NCI-H82 (cell line): ENCODE measurements at places on chromosomes 12 and 14.
A peak's percentile ranks its signal among the peaks of the same experiment; 100 is the strongest.

DNA sequence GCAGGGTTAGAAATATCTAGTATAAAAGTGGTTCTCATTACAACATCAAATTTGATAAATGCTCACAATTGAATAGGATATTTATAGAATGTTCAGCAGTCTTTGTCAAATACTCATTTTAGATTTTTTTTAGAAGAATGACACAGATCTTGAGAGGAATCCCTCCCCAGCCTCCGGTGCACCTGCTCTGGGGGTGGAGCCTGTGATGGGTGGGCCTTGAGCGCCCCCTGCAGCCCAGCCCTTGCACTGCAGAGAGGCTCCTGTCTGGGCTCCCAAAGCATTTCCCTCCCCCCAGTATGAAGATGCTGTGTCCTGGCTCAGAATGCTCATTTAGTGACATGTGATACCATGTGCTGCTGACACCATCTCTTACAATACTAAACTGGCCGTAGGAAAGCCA is 792.3 kb downstream of the TMEM121 start:
- no peak for DNase-seq

DNA sequence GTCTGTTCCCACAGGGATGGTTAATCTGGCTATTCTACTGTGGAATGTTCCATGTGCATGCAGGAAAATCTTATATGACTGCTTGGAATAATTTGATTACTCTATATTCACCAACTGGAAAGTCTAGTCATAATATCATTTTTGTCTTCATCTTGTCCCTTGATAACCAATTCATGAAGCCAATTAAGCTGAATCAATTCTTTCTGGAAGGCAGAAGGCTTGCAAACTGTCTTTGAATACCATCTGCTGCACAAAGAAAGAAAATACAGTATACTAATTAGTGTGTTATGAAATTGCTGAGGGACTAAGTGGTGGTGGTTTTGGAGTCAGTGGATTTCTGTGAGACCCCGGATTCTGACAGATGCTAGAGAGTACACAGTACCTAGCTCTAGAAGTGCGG is 546.5 kb upstream of the MIS18BP1 start:
- DNase-seq, result no peak

GRCh38 chr14:100735271-100735670 is 8.6 kb downstream of the DLK1 start:
- DNase-seq, result no peak

DNA sequence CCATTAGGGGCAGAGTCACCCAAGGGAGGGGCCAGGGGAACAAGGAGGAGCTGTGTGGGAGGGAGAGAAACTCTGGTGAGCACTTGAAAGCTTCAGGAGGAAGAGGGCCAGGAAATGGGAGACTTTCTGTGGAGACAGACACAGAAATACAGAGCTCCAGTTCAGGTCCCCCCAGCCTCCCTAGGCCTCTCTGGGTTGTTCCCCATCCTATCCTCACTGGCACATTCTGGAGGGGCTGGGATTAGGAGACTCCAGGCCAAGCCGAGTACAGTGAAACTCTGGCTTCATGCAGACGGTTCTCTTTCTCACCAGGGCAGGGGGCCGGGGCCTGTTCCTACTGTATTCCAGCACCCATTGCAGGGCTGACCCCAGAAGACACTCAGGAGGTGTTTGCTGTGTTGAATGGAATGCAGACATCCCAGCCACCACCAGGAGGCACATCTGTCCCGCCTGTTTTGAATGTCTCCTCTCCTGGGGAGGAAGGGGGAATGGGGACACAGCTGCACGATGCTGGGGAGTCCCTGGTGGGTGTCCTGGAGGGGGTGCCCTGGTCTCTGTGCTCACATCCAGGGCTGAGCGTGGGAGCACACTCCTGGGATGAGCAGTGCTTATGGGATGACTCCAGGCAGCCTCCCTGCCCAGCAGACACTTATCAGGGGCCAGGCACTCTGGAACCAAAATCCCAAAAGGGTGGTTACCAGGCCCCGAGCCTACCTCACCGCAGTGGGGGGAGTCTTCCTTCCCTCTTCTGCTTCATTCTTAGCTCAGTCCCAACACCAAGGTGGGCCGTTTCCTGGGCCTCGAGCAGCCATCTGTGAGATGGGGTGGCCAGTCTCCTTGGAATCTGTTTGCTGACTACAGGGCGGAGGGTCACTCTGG is 5.5 kb upstream of the KRT84 start:
- DNase-seq, result peak; percentile 28

DNA sequence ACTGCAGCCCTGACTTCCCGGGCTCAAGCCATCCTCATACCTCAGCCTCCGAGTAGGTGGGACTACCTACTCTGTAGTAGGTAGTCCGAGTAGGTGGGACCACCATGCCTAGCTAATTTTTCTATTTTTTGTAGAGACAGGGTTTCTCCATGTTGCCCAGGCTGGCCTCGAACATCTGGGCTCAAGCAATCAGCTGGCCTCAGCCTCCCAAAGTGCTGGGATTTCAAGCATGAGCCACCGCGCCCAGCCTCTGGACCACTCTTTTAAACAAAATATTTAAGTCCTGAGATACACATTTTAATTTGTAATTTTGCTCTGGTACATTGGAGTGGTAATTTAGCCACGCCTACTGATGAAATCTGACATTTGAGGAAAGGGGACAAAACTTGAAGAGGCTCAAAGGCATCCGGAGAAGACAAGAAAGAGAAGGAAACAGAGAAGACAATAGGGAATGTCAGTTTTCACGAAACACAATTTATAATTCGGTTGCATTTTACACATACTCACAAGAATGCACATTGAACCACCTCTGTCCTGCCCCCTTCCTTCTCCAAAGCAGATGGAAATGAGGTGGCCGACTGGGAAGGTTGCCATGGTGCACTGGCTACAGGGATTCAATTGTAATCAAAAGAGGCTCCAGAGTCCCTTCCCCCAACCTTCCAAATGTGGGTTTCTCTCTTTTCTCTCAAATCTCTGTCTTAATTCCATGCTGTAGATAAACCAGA is 9.7 kb upstream of the TUBA1A start:
- DNase-seq, result peak; percentile 29

DNA sequence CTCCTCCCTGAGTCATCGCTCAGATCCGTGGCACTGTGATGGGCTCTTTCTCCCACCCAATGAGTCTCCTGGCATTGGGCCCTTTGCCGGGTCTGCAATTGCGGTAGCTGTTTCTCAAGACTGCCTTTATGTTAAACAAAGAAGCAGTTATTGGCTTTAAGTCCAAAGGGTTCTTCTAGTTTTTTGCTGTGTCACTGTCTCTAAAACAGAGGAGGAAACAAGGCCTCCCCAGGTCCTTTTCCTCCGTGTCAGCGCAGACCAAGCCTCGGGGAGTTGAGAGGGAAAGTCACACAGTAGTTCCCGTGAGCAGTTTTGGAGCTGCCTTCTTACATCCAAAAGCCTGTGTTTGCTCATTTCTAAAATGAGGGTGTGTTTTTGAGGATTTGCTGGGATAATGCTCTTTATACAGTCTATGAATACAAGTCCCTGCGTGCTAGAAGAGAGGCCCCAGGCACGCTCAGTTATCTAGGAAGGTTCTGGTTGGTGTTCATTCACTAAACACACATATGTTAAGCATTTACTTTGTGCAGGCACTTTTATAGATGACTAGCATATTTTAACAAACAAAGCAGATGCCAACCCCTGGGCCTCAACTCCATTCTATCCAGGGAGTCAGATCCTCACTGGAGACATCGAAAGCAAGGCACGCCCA is 126.0 kb upstream of the PZP start:
- no peak for DNase-seq

DNA sequence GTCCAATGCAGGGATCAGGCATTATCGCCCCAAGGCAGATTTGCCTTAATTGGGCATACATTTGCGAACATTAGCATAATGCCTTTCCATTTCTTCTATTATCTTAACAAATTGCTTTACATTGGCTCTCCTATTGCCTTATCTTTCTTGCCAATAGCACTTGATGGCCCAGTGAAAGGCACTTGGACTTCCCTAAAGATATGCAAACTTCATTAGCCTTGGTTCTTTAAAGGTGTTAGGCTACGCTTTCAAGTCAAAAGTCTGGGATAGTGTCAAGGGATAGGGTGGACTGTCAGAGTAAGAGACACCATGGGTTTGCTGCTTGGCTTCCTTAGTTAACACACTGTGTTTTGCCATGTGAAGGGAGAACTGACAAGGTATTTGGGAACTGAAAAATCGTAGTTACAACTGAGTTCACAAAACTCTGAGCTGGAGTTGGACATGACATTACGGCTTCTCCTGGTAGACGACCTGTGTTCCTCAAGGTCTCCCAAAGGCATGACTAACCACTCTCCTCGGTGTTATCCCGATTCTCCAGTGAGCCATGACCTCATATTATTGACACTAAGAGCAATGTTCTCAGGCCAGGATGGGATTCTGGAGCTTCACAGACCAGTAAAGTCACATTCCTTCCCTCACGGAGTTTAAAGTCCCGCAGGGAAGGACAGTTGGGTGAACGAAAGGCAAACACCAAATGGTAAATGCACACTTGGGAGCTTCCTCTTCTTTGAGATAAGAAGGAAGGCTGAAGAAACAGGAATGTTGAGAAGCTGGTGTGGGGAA is 65.2 kb downstream of the TBC1D30 start:
- DNase-seq, result no peak

DNA sequence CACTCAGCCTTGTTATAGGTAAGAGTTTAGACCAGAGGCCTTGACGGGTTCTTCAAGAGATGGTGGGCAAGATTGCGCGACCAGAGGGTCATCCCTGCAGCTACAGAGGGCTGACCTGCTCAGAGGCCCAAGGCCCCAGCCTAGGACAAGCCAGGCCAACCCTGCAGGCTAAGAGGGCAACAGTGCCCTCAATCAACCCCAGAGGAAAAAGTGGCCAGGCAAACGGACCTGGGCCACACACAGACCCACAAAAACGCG is 1.3 kb downstream of the SSH1 start:
- DNase-seq, result no peak

GRCh38 chr14:25247609-25248008 is 197.7 kb upstream of the STXBP6 start:
- DNase-seq, result no peak

DNA sequence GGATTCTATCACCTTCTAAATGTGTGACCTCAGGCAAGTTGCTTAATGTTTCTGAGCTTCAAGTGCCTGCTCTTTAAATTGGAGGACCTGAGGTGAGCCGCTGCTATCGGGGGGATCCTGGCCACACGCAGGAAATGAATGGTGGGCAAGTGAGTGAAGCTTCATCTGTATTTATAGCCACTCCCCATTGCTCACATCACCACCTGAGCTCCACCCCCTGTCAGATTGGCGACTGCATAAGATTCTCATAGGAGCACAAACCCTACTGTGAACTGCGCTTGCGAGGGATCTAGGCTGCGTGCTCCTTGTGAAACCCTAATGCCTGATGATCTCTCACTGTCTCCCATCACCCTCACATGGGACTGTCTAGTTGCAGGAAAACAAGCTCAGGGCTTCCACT is 158.6 kb upstream of the CCND2 start:
- DNase-seq, result peak; percentile 52

- DNase-seq, result no peak
Measured at GRCh38 chr12:67621926-67622325, 26.6 kb upstream of the DYRK2 start.

DNA sequence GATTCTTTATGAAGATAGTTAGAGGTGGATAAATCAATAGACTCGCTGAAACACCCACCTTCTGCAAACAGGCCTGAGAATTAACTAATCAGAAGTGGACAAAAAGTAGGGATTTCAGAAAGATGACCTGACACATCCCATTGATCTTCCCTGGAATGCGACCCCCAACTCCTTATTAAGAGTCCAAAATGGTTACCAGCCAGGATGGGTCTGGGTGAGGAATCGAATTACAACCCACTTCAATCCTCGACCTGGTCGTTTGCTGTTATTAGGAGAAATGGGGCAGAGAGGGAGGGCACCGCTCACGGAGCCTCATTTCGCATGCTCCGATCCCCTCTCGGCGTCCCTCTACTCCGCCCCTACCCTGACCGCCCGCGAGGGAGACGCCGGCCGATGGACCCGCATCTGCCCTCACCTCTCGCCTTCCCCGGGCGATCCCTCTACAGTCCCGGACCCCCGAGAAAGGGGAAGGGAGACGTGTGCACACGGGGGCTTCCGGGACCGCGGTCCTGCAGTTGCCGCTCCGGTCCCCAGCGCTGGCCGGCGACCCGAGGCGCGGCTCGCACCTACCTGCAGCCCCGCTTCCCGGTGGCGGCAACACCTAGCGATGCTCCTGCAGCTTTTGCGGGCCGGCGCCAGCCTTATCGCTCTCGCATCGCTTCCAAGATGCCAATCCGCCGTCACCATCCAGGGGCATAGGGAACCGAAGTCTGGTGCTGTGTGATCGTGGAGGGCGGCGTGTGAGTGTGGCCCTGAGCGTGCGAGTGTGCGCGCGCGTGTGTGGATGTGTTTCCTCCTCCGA is 69.3 kb upstream of the USP15 start:
- peak; percentile 15 for DNase-seq

GRCh38 chr12:115659422-115659821 is 618.1 kb downstream of the MED13L start:
- DNase-seq, result no peak

- no peak for DNase-seq
Measured at GRCh38 chr14:91961297-91962220, 14.1 kb upstream of the FBLN5 start.

DNA sequence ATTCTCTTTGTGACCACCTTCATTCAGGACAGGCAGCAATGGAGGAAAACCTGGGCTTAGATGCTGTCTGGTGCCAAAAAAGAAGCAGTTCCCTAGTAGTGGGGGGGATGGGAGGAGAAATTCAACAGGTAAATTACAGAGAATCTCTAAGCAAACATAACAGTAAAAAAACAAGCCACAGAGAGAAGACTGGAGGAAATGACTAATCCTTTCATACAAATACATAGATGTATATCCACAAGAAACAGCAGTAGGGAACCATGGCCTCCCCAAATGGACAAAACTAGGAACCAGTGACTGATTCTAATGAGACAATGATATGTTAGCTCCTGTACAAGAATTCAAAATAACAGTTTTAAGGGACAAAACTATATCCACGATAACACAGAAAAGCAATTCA is 513.0 kb downstream of the NAV3 start:
- DNase-seq, result no peak

DNA sequence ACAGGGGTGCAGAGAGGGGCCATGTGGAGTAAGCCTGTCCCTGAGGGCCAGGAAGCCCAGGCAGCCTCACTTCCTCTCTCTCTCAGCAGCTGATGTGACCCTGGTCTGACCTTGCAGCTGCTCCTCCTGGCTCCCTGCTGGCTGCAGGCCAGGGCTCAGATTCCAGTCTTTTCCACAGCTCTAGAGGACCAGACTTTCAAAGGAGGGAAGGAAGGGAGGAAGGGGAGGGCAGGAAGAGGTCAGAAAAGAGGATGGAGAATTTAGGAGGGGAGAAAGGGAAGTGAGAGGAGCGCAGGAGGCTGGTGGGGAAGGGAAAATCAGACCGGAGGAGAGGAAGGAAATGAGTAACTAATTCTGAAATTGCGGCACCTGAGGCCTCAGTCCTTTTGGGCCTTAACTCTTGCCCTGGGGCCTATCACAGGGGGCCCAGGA is 40.9 kb upstream of the VASH1 start:
- peak; percentile 56 for DNase-seq

- no peak for DNase-seq
Measured at GRCh38 chr14:95922080-95922479, 45.4 kb downstream of the TUNAR start.

- DNase-seq, result no peak
Measured at GRCh38 chr14:92282669-92283068, 40.3 kb upstream of the SLC24A4 start.
